CD4-positive, alpha-beta T cell treated with Interleukin-17A for 1 hour (primary cell): ENCODE measurements at places on chromosomes 7 and 10.
A peak's percentile ranks its signal among the peaks of the same experiment; 100 is the strongest.

GRCh38 chr10:97416565-97416964 is 9.4 kb upstream of the PGAM1 start:
- DNase-seq = no peak

GRCh38 chr10:13453896-13454295 is 74.9 kb downstream of the BEND7 start:
- DNase-seq = peak; percentile 20

GRCh38 chr10:49387071-49387470 is 8.8 kb downstream of the DRGX start:
- no peak for DNase-seq

DNA sequence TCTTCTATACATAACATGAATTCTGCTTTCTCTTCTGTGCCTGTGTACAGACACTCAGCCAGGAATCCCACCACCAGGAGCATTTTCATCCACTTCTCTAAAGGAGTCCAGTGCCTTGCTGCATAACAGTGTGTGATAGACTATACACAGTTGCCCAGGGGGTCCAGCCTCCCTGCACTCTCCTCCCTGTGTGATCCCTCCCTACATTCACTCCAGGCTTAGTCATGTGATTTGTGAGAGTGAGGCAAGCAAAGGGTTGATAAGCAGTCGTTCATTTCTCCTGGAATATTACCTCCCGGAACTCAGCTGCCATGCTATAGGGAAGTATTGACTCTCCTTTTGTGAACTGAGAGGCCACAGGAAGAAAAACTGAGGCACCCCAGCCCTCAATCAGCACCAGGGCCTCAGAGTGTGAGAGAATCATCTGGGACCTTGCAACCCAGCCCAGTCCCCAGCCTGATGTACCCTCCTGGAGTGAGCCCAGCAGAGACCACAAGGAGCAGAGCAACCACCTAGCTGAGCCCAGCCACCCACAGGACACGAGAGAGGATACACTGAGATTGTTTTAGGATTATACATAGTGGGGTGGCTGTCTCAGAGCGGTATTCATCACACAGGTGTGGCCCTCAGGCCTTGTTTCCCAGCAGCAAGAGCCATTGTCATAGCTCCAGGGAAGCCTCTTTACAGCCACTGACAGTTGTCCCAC is 45.0 kb upstream of the EEPD1 start:
- DNase-seq = no peak
